ENCODE measurements at places on chromosomes 1 and 21. TPM values are rescaled to one million over a fixed set of nuclear protein-coding genes. Genes with fewer than 3 reads are reported as not detected.

LCE1B gene
- total RNA-seq: not detected

OR2T8 gene
- not detected for total RNA-seq

KRTAP6-3 gene
- total RNA-seq: not detected

FCRL6 gene
- not detected for total RNA-seq

BLACAT1 gene
- 0.30 TPM for total RNA-seq

S100A12 gene
- total RNA-seq: not detected

PTPRU gene
- 0.36 TPM for total RNA-seq

VHLL gene
- total RNA-seq: not detected

CNTN2 gene
- not detected for total RNA-seq

MYOC gene
- total RNA-seq: not detected

OR2L8 gene
- total RNA-seq: not detected

PKLR gene
- total RNA-seq: not detected

CYP4B1 gene
- total RNA-seq: not detected

COL8A2 gene
- total RNA-seq: not detected

FAM72A gene
- total RNA-seq: 19.2 TPM

PYCR2 gene
- total RNA-seq: 115 TPM

LCE1E gene
- not detected for total RNA-seq

OLIG2 gene
- not detected for total RNA-seq

MPZ gene
- 4.8 TPM for total RNA-seq

Data from activated naive CD4-positive, alpha-beta T cell treated with anti-CD3 and anti-CD28 coated beads, Interleukin-2, amount 10 ng/mL, durations not matched to agents 5 hours and 36 hours (primary cell).